ENCODE measurements at places on chromosomes 1 and 21. TPM values are rescaled to one million over a fixed set of nuclear protein-coding genes. Genes with fewer than 3 reads are reported as not detected.

SH2D1B gene
- polyA plus RNA-seq, result 0.60 TPM

MNDA gene
- polyA plus RNA-seq, result 4.8 TPM

TAS1R1 gene
- not detected for polyA plus RNA-seq

DNAI4 gene
- polyA plus RNA-seq, result 16.0 TPM

ANGPTL3 gene
- polyA plus RNA-seq, result not detected

PLA2G2D gene
- 8.6 TPM for polyA plus RNA-seq

KRTAP23-1 gene
- not detected for polyA plus RNA-seq

FLVCR1 gene
- 2.1 TPM for polyA plus RNA-seq

KCNJ6 gene
- under 0.01 TPM for polyA plus RNA-seq

ADAMTS4 gene
- 0.23 TPM for polyA plus RNA-seq

HSF2BP gene
- 0.46 TPM for polyA plus RNA-seq

SLAMF8 gene
- polyA plus RNA-seq, result 16.2 TPM

CLEC20A gene
- not detected for polyA plus RNA-seq

OR2L3 gene
- not detected for polyA plus RNA-seq

SLC27A3 gene
- 1.6 TPM for polyA plus RNA-seq

SPRR2B gene
- polyA plus RNA-seq, result not detected

KCNJ9 gene
- polyA plus RNA-seq, result not detected

BMP8A gene
- polyA plus RNA-seq, result not detected

LMOD1 gene
- polyA plus RNA-seq, result 15.6 TPM

PRR9 gene
- polyA plus RNA-seq, result not detected

B3GALT5 gene
- polyA plus RNA-seq, result 9.6 TPM

VANGL2 gene
- polyA plus RNA-seq, result 2.6 TPM

USF1 gene
- polyA plus RNA-seq, result 25.8 TPM

DCST2 gene
- polyA plus RNA-seq, result not detected

KLF17 gene
- not detected for polyA plus RNA-seq

CFHR1 gene
- not detected for polyA plus RNA-seq

OR2T5 gene
- not detected for polyA plus RNA-seq

CTSK gene
- polyA plus RNA-seq, result 66.3 TPM

TSHB gene
- not detected for polyA plus RNA-seq

OR2L8 gene
- not detected for polyA plus RNA-seq

PCBP3 gene
- polyA plus RNA-seq, result 9.6 TPM

MAP3K6 gene
- 9.0 TPM for polyA plus RNA-seq

AQP10 gene
- polyA plus RNA-seq, result not detected

KCNJ15 gene
- polyA plus RNA-seq, result not detected

PDZK1 gene
- polyA plus RNA-seq, result 0.51 TPM

CADM3 gene
- 0.46 TPM for polyA plus RNA-seq

CCDC185 gene
- polyA plus RNA-seq, result not detected

MAP3K21 gene
- 4.8 TPM for polyA plus RNA-seq

PALMD gene
- polyA plus RNA-seq, result 0.92 TPM

MYBPH gene
- not detected for polyA plus RNA-seq

NUAK2 gene
- 14.3 TPM for polyA plus RNA-seq

COA6 gene
- 113 TPM for polyA plus RNA-seq

Data from sigmoid colon (tissue), 7 donors.